ENCODE measurements at places on chromosomes 4 and X. TPM values are rescaled to one million over a fixed set of nuclear protein-coding genes. Genes with fewer than 3 reads are reported as not detected.

- peak; percentile 37 for DNase-seq
Observed at GRCh38 chr4:77047037-77047436, 28.8 kb downstream of the CCNI start.

CTAG1A gene
- total RNA-seq = not detected

DNA sequence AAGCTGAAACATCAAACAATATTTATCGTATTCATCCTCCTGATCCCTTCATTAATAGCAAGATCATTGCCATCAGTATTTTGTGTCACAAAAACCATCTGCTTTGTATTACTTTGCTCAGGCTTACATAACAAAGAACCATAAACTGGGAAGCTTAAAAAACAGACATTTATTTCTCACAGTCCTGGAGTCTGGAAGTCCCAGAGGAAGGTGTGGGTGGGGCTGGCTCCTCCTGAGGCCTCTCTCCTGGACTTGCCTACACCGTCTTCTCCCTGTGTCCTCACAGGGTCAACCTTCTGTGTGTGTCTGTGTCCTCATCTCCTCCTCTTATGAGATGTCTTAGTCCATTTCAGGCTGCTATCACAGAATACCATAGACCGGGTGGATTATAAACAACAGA is 61.3 kb upstream of the MXRA5 start:
- DNase-seq = no peak

SNCA gene
- total RNA-seq = not detected

DNA sequence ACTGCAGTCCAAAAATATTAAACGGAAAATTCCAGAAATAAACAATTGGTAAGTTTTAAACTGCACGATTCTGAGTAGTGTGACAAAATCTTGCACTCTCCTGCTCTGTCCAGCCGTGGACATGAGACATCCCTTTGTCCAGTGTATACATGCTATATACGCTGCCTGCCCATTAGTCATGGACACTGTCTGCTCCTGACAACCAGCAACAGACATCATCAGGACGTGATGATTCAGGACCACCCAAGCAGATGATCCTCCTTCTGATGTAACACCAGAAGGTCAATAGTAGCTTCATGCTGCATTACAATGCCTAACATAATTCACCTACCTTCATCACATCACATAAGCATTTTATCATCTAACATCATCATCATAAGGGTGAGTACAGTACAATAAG is 36.3 kb downstream of the ATRX start:
- no peak for DNase-seq

DNA sequence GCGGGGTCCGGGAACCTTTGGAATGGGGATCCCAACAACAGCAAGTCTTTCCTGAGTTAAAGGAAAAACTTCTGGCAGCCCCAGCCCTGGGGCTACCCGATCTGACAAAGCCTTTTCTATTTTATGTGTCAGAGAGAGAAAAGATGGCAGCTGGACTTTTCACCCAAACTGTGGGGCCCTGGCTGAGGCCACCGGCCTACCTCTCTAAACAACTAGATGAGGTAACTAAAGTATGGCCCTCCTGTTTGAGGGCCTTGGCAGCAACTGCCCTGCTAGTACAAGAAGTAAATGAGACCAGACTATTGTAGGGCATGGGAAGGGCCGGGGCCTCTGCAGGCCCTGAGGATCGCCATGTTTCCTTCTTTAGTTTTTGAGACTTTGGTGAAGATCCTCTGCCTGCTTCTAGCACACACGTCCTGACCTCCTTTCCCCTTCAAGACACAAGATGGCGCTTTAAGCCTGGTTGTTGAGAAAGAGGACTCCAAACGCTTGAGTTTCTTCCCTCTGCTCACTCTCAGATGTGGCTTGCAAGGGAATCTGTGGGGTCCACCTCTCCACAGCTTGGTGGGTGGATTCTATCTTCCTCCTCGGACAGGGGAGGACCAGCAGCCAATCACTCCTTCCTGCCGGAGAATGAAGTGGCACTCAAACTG is 18.5 kb upstream of the DRD5 start:
- DNase-seq = peak; percentile 74

- no peak for DNase-seq
Observed at GRCh38 chrX:77640702-77641101, 145.3 kb downstream of the ATRX start.

DNA sequence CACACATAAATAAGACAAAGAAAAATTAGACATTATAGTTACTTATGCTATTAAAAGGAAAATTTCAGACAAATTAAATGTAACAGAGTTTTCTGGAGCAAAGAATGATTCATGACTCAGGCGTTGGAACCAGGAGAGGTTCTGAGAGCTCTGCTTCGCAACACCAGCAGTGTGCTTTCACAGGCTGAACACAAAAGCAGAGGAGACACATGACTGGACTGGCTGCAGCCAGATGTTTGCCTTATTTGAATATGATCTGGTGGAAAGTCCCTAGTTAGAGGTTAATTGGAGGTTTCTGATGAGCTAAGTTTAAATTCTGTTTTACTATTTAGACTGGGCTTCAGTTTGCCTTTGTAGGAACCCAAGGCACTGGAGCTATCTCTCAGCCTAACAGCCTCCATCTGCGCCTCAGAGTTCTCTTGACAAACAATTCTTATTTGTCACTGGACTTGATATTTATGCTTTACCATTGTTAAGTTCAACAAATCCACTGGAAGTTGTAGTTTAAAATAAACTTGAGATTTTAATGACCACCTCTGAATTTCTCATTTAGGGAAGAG is 16.2 kb downstream of the BOD1L1 start:
- peak; percentile 64 for DNase-seq

MTMR1 gene
- 21.6 TPM for total RNA-seq

GAGE12E gene
- total RNA-seq = not detected

DNA sequence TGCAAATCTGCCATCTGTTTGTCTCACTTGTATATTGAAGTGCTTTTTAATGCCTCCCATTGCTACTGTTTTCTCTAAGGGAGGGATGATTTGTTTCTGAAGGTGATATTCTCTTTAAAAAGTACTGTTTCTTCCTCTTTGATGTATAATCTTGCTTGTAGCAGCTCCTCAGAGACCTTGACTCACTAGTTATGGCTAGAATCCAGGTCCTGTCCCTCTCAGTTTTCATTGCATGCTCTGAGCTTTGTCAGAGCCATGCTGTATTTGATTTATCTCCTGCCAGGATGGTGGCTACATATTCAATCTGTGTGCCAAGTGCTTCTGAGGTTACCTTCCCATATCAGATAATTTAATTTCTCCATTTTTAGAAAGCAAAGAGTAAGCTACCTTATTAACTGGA is 56.0 kb downstream of the GLUD2 start:
- peak; percentile 13 for DNase-seq

DNA sequence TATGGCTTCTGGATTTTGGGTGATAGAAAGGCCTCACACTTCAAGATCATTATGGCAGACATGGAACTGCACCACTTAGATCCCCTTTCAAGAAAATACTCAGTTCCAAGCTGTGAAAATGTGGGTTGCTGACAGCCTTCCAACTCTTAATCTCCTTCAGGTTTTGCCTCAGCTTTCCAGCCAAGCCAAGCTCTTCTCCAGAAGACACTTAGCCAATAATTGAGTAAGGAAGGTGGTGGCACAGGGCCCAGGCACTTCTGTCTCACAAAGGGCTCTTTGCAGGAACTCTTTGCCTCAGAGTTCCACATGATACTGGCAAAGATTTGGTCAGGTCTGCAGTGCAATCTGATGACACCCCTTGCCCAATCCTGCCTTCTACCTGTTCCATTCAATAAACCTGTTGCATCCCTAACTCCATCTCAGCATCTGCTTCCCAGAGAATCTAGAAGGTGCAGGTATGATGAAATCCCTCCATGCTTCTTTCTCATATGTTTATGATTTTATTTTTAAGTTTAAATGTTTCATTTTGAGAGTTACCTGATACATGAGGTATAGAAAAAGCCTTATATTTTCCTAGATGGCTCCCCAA is 30.6 kb downstream of the ANXA5 start:
- DNase-seq = peak; percentile 63

- DNase-seq = no peak
Observed at GRCh38 chr4:94219402-94219801, 11.7 kb downstream of the SMARCAD1 start.

- peak; percentile 68 for DNase-seq
Observed at GRCh38 chr4:78661921-78662521, 110.5 kb downstream of the ANXA3 start.

DNA sequence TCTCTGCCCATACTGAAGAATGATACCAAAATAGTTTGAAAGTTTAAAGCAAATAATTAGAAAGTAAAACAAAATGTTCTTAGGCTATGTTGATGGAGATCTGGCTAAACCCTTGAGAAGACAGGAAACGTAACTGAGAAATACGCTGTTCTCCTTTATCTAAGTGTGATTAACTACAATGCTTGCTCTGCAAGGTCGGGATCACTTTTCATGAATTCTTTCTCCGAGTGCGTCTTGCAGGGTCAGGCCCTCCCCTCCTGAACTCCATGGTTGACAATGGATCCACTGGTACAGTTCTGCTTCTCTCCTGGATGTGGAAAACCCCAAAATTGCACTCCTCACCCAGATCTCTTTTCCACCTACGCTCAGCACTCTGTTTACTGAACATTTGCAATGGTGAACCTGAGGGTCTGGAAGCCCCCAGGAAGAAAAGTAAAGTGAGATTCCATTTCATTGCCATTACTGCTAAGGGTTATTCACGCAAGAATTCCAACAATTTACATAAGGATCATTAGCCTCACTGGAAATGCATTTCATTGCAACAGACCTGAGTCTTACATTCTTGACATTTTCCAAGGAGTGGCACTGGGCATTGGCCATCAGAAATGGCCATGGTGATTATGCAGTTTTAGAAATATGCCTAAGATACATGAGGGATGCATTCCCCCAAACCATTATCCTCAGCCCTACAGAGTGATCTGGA is 24.6 kb upstream of the WWC2 start:
- DNase-seq = peak; percentile 34

GRCh38 chr4:57110640-57111511 is 691 bp upstream of the IGFBP7 start:
- DNase-seq = peak; percentile 79

- peak; percentile 26 for DNase-seq
Observed at GRCh38 chr4:99927566-99927965, 18.9 kb downstream of the DNAJB14 start.

DNA sequence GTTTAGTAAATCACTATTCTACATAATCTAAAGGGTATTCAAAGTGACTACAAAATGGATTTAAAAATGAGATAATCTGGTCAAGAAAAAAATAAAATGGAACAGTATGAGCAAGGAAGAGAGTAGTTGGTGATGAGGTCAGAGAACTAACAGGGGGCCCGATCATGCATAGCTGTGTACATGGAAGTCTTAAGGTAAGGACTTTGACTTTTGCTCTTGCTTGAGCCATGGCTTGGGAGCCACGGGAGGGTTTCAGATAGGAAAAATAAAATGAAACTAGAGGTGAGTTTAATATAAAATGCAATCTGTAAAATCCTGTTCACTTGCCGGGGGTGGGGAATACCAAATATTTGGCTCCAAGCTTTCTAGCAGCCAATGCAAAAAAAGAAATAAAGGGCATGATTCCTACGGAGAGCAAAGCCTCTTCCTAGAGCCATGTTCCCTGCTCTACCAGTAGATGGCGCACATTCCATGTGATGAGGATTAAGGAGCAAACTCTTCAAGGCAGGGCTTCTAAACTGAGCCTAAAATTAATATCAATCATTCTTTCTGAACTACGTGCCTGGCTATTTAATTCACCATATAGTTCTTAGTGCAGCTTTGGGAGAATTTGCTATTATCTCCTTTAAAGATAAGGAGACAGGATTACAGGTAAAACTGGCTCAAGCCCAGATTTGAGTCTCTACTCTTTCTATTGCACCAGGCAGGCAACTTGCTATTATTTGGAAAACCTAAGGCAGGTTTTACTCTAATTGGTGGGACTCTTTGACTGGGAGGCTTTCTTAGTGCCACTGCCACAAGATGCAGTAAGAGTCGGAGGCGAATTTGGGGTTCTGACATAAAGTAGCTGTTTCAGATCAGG is 6.8 kb upstream of the CLCN5 start:
- peak; percentile 75 for DNase-seq

- DNase-seq = peak; percentile 57
Observed at GRCh38 chr4:78610546-78611214, 59.1 kb downstream of the ANXA3 start.

DNA sequence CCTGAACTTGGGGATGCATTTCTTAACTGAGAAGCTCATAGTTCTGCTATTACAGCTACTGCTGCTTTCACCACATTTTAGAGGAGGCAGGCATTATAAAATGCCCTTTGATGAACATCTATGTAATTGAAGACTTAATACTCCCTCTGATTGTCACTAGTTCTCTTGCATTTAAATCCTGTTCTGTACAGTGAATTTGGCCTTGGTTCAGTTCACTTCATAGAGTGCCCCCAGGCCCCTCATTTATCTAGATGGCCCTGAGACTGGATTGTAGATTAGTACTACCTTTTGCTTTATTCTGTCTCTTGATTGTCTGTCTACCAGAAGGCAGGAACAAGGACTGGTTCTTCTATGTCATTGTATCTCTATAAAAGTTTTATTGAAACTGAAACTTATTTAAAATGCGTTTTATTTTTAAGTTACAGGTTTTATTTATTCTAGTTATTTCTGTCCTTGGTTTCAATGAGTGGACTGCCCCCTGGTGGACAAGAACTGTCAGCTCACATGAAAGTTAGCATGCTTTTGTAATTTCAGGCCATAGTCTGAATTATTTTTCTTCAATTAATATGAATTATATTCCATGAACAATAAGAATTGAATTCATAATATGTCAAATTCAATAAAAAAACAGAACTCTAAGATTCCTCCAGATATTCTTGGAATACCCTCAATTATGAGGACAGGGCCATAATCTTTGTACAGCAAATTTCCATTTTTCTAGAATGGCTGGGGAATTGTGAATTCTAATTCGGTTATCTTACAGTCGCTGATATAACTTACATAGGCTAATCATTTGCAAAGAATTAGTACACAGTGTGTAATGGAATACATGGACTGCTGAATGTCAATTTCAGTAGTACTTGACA is 47.2 kb upstream of the TMEM33 start:
- DNase-seq = peak; percentile 77

RADX gene
- total RNA-seq = 18.8 TPM

TREX2 gene
- total RNA-seq = not detected

GRCh38 chrX:116204932-116205331 is 34.4 kb downstream of the AGTR2 start:
- peak; percentile 39 for DNase-seq

DNA sequence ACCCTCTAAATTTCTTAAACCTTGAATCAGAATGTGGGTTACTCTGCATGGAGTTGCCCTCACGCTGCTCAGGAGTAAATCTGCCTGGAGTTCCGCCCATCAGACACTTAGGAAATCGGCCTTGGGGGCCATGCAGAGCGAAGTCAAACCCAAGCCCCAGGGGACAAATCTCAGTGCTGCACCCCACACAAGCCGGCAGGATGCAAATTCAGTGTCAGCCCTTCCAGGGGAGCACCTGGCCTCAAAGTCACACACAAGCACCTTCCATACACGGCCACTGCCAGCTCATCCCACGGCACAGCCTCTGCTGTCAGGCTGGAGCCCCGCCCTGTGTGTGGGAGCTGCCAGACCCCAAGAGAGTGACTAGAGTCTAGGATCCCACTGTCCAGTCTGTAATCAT is 27.4 kb downstream of the RNF212 start:
- no peak for DNase-seq
